ENCODE measurements at places on chromosomes 2 and 18.
A peak's percentile ranks its signal among the peaks of the same experiment; 100 is the strongest.

- DNase-seq, result peak; percentile 70
Measured at GRCh38 chr18:57446322-57446721, 11.1 kb downstream of the ONECUT2 start.

- no peak for DNase-seq
Measured at GRCh38 chr2:119157850-119158511, 570 bp downstream of the C1QL2 start.

GRCh38 chr2:232315049-232315922 lies 63.3 kb upstream of the ALPP start:
- DNase-seq, result no peak

- no peak for DNase-seq
Measured at GRCh38 chr2:148970385-148970784, 68.1 kb upstream of the LYPD6B start.

GRCh38 chr18:78090584-78090983 lies 840.9 kb downstream of the GALR1 start:
- DNase-seq, result no peak

DNA sequence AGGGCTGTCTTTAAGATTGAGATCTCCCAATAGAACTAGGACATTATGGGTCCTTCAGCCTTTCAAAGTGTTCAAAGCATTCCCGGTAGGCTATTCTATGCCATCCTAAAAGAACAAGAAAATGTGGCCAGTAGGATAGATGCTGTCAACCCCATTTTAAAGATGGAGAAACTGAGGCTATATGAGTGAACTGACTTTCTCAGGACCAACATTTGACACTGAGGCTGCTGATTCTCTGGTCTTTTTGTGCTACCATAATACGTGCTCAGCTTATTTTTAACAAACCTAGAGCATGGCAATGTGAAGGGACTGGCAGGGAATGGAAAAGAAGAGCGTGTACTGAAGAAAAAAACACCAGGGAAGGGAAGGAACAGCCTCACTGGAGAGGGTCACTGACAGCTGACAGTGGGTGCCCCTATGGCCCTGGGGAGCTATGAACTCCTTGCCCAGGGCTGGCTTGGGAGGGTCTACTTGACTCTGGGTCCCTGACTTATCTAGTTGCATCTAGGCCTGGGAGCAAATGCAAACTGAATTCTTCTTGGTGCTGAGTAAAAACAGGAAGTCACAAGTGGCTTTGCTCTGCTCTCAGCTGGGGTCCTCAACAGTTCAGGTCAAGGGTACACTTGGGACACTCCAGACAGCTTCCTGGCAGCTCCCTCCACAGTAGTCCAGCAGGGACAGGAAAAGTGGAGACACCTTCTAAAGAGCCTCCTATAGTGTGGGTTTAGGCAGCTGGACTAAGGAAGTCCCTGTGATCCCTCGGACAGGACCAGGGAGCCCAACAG lies 2.3 kb downstream of the CYRIA start:
- DNase-seq, result no peak

GRCh38 chr2:186093174-186093573 lies 354.6 kb downstream of the FSIP2 start:
- no peak for DNase-seq

- DNase-seq, result no peak
Measured at GRCh38 chr2:126586317-126586716, 69.6 kb upstream of the GYPC start.

DNA sequence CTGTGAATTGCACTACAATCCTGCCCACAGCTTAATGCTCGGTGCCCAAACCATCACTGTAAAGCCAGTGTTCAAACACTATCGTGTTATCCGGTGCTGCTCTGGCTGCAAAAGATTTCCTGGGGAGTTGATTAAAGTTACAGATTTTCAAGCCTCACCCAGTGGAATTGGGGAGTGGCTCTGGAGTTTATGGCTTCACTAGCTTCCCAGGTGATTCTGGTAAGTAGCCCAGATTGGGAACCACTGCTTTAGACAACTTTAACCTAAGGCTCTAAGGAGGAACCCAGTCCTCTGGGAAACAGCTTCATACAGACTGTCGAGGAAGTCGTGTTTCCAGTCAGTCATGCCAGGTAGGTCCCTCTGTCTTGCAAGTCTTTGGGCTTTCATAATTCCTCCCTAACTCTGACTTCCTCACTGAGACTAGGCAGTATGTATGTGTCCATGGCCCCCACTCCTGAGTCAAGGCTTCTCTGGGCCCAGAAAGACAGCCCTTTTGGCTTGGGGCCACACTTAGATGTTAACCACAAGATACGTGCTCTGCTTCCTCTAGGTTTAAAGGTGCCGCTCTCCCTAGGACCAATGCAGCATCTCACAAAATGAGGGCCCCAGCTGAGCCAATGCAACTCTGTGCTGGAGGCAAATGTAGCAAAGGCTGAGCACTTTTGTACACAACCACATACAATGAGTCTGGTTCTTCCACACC lies 299.7 kb downstream of the PRKCE start:
- DNase-seq, result no peak

DNA sequence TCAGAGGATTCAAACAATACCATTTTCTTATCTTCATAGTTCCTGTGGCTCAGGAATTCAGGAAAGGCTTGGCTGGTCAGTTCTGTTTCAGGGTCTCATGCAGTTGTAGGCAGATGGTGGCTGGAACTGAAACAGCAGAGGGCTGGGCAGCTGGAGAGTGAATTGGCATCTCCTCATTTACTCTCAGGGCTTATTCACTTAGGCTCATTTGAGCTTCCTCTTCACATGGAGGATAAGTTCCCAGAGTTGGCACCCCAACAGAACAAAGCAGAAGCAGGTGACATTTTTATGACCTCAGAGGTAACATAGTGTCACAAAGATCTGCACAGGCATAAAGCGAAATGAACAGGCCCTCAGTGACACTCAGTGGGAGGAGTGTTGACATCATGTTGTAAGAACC lies 66.1 kb downstream of the RBBP8 start:
- DNase-seq, result no peak

GRCh38 chr18:48719974-48720654 lies 181.3 kb downstream of the CTIF start:
- DNase-seq, result no peak

GRCh38 chr18:36821681-36822080 lies 7.1 kb downstream of the TPGS2 start:
- DNase-seq, result no peak

GRCh38 chr2:188811522-188811921 lies 162.7 kb upstream of the COL3A1 start:
- DNase-seq, result no peak

- no peak for DNase-seq
Measured at GRCh38 chr2:127413200-127413599, 5.0 kb upstream of the PROC start.

GRCh38 chr2:45963816-45964215 lies 312.3 kb downstream of the PRKCE start:
- DNase-seq, result no peak

DNA sequence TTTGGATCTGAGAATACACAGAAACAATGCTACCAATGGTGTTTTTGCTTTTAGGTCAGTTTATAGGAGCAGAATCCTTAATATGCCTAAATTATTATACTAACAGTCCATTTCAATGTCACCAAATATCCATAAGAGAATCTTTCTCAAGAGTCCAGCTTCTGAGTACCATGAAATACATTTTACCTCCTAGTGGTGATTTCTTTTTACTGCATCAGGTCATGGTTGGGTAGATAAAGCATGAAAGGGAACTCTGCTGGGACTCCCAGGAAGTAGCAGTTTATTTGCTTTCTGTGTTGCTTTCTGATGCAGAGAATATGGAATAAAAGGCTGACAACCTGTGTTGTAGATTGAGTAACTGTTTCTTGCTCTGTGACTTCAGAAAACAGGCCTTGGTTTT lies 115.6 kb downstream of the PPP1R1C start:
- no peak for DNase-seq

GRCh38 chr2:43890855-43891254 lies 52.1 kb downstream of the ABCG8 start:
- no peak for DNase-seq

GRCh38 chr2:150639383-150639782 lies 151.9 kb upstream of the RND3 start:
- no peak for DNase-seq

DNA sequence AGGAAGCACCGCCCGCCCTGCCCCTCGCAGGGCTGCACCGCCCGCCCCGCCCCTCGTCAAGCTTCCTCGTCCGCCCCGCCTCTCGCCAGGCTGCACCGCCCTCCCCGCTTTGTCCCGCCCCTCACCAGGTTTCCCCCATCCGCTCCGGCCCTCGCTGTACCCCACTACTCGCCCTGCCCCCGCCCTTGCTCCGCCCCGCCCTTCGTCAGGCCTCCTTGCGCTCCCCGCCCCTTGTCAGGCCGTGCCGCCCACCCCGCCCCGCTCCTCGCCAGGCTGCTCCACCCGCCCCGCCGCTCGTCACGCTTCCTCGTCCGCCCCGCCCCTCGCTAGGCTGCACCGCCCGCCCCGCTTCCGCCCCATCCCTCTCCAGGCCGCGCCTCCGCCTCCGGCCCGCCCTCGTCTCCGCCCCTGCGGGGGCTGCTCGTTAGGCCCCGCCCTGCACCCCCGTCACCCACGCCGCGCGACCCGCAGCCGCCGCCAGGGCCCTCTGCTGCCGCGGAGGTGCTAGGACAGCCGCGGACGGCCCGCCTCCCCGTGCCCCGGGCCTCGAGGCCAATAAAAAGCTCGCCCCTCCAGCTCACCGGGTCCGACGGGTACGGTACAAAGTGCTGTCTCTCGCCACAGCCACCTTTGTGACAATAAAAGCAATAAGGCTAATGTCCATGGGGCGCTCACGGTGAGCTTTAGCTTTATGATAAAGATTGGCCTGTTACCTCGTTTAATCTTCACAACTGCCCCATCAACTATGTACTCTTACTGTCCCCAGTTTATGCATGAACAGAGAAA lies 602 bp upstream of the DNPEP start:
- DNase-seq, result peak; percentile 98

DNA sequence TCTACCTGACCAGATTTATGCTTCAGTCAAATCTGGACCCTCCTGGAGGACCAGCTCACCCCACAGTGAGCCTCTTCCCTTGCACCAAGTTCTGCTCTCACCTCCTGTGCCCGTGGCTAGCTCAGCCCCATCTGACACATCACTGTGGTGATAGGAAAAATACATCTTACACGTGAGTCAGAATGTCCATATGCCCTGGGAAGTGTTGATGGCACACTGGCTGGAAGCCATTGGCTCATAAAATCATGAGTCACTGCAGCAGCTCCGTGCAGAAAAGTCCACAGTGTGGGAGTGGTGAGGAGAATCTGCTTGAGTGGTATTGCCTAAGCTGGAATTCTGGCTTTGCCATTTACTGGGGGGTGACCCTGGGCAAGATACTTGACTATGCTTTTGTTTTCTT lies 42.6 kb upstream of the RAPGEF4 start:
- no peak for DNase-seq

GRCh38 chr2:219643788-219644398 lies 16.5 kb downstream of the SLC4A3 start:
- peak; percentile 34 for DNase-seq

DNA sequence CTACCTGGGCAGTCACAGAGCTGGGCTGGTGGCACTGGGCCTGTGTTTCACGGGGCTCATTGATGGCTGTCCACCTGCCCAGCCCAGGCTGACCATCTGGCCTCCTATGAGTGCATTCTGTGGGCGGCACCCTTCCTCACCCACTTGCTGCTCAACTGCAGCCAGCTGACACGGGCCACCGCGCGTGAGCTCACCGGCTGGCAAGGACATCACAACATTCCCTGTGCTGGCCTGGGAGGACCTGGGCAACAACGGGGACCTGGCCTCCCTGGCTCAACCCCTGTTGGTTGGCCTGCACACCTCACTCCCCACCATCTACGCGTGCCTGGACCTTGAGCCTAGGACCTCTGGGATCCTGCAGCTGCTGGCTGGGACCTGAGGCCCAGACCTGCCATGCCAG lies 98.2 kb upstream of the DTNA start:
- no peak for DNase-seq

- peak; percentile 88 for DNase-seq
Measured at GRCh38 chr2:204170411-204170810, 233.8 kb downstream of the ICOS start.

DNA sequence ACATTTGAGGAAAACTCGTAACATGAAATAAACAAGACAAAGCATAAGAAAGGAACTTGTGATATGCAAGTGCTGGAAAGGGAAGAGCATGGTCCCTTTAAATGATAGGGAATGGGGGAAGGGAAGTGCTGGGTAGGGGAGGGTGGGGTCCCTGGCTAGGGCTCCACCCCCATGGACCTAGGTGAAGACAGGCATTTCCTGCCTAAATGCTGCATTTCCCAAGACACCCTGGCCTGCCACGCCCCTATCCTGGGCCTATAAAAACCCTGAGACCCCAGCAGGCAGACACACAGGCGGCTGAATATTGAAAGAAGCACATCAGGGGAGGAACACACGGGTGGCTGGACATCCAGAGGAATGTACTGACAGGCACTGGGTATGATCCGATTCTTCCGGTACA lies 499.9 kb downstream of the ZEB2 start:
- DNase-seq, result no peak

GRCh38 chr2:26938399-26939118 lies 31.9 kb upstream of the MAPRE3 start:
- no peak for DNase-seq

DNA sequence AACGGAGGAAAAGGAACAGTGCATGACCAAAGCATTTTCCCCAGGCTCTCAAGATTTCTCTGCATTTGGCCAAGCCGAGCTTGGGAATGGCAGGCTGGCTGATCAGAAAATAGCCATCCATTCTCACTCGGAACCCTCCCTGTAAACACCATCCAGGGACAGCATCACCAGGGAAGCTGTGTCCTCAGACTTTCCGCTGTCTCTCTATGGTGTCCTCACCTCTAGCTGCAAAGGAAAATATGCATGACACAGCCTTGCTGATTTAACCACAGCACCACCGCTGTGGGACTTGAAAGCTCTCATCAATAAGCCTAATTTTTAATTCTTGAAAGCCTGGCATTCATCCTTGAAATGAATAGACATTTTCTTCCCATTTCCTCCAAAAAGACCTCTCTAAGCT lies 311.7 kb downstream of the EIPR1 start:
- no peak for DNase-seq

GRCh38 chr2:135586148-135586547 lies 54.9 kb downstream of the R3HDM1 start:
- DNase-seq, result no peak
